ENCODE measurements at places on chromosomes 11 and 22.

DNA sequence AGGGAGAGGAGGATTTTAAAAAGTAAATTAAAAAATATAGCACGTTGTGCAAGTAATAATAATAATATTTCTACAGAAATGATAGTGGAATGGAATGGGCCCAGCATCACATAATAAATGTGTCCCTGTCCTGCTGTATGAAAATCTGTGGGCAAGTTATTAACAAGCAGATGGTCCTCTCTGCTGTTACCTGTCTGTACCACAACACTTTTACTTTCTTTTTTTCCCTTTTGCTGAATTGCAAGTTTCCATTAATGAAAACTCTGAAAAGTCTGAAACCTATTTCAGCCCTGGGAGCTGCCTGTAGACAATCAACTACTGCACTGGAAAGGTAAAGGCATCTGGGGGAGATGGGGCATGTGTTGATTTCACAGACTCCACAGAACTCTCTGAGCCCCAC lies 937.1 kb downstream of the OPCML start:
- H3K27ac ChIP-seq = no peak overlapping the region
- no peaks in the 10 kb centered on the region for H3K4me1 ChIP-seq
- no peaks in the 10 kb centered on the region for H3K36me3 ChIP-seq
- H3K4me3 ChIP-seq = no peak overlapping the region
- DNase-seq = no peak

GRCh38 chr22:27238935-27239510 lies 562.5 kb downstream of the MN1 start:
- H3K4me3 ChIP-seq = no peak overlapping the region
- peaks cover 21% of the 10 kb centered on the region for H3K27me3 ChIP-seq
- peaks cover 3% of the 10 kb centered on the region for H3K4me1 ChIP-seq
- no peak overlapping the region for H3K27ac ChIP-seq

DNA sequence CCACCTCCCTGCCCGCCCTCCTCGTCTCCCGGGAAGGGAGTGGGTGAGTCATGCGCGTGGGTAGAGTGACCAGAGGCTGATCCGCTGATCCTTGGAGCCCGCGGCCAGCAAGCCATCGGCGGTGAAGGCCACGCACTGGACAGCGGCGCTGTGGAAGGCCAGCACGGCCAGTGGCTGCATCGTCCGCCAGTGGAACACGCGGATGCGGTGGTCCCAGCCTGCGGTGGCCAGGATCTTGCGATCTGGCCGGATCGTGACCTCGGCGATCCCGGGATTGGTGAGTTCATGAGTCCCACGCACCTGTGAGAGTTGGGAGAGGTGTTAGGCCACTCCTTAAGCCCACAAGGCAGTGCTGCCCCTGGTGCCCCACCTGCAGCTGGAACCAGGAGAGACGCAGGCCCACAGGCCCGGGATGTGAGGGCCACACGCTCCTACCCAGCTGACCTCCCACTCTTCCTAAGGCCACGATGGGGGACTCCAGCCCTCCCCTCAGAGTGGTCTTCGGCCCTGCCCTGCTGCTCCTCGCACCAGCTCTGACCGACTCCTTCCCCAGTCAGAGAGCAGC lies 28.2 kb downstream of the TBX1 start:
- no peak overlapping the region for H3K27ac ChIP-seq
- H3K36me3 ChIP-seq = peaks cover 8% of the 10 kb centered on the region
- no peak overlapping the region for H3K4me3 ChIP-seq
- H3K4me1 ChIP-seq = no peaks in the 10 kb centered on the region

- no peaks in the 10 kb centered on the region for H3K36me3 ChIP-seq
- no peak for DNase-seq
These were observed 38.3 kb downstream of the USP35 start for GRCh38 chr11:78226684-78227680.

GRCh38 chr11:2217211-2218030 lies 45.8 kb upstream of the TH start:
- H3K27ac ChIP-seq = no peak overlapping the region
- no peak for DNase-seq
- H3K27me3 ChIP-seq = 0 out of 2 replicates have a peak, but pooled peaks cover 2% of the 10 kb centered on the region
- H3K4me3 ChIP-seq = no peak overlapping the region
- no peaks in the 10 kb centered on the region for H3K4me1 ChIP-seq

DNA sequence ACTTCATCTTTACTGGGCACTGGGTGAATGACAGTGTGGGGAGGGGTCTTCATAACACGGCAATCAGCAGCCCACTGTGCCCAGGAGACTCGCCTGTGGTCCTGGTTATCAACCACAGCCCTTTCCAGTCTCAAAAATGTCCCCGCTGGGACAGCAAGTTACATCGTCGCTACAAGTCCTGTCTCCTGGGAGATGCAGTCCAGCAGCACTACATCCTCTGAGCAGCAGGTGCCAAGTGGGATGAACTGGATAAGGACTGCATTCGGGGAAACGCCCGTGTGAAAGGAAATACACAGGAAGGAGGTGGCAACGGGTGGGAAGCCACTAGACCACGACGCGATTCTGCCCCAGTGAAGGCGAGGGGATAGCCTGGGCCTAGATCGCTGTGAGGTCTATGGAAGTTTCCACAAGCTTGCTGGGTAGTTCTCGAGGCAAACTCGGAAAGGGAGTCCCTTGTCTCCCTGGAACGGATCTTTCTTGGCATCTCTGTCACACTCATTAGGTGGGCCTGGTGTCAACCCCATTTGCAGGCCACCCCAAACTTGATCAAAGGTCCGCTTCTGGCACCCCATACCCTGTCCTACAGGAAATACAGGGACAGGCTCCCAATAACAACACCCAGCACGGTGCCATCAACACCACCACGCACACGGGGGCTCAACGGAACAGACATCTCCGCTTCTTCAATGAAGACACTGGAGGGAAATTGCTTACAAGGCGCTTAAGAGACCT lies 4.4 kb downstream of the ASCL2 start:
- H3K4me3 ChIP-seq = no peak overlapping the region
- no peaks in the 10 kb centered on the region for H3K27me3 ChIP-seq
- H3K36me3 ChIP-seq = no peaks in the 10 kb centered on the region
- DNase-seq = no peak
- no peak overlapping the region for H3K27ac ChIP-seq

GRCh38 chr22:44191036-44191454 lies 10.3 kb downstream of the PARVG start:
- peaks cover 26% of the 10 kb centered on the region for H3K27me3 ChIP-seq
- DNase-seq = no peak
- H3K4me1 ChIP-seq = peaks cover 16% of the 10 kb centered on the region
- H3K4me3 ChIP-seq = no peak overlapping the region
- H3K36me3 ChIP-seq = no peaks in the 10 kb centered on the region
- H3K27ac ChIP-seq = no peak overlapping the region

DNA sequence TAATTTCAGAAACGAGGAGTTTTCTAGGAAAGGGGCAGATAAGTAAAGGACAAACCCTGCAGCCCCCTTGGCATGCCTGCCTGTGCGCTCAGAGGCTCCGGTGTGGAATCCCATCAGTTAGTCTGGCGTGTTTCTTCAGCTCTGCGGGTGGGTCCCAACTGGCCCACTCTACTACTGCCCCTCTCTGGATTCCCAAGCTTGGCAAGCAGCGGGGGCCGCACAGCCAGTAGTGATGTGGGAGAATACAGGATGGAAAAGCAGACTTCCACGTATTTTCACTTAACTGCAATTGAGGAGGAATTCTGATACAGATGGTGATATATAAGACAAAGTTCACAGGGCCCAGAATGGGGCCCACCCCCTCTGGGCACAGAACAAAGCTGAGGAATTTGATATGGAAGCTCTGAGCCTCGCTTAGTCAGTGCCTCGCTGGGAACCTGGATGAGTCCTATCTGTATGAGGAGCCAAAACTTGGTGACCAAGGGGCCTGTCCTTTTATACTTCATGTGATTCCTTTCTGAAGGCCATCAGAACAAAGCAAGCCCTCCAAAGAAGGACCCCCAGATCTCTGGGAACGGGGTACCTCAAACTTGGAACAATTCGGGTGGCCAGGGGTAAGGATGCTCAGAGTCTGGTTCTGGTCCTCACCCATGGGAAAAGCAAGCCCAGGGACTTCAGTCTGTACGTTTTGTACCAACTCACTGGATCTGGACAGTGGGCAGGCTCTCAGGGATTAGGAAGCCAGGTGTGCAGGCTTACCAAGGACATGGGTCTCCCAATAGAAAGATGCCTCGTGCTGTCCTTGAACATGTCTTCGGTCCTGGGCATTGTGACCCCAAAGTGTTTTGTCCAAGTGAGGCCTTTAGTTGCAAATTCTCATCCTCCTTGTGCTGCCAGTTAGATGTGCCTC lies 26.0 kb downstream of the RELT start:
- no peaks in the 10 kb centered on the region for H3K4me1 ChIP-seq
- no peaks in the 10 kb centered on the region for H3K36me3 ChIP-seq
- DNase-seq = no peak
- no peak overlapping the region for H3K4me3 ChIP-seq

- H3K27ac ChIP-seq = no peak overlapping the region
- peaks cover 4% of the 10 kb centered on the region for H3K36me3 ChIP-seq
- DNase-seq = no peak
- peaks cover 8% of the 10 kb centered on the region for H3K4me1 ChIP-seq
- H3K27me3 ChIP-seq = no peaks in the 10 kb centered on the region
These were observed 7.6 kb downstream of the ARVCF start for GRCh38 chr22:20009018-20009491.

- H3K4me1 ChIP-seq = no peaks in the 10 kb centered on the region
- no peaks in the 10 kb centered on the region for H3K27me3 ChIP-seq
- H3K36me3 ChIP-seq = no peaks in the 10 kb centered on the region
- DNase-seq = no peak
- no peak overlapping the region for H3K27ac ChIP-seq
- no peak overlapping the region for H3K4me3 ChIP-seq
These were observed 77.9 kb upstream of the PITPNB start for GRCh38 chr22:27996981-27997380.

- H3K4me1 ChIP-seq = no peaks in the 10 kb centered on the region
- DNase-seq = no peak
- no peak overlapping the region for H3K27ac ChIP-seq
- H3K4me3 ChIP-seq = no peak overlapping the region
These were observed 1482.0 kb downstream of the BRD1 start for GRCh38 chr22:48345631-48346030.

DNA sequence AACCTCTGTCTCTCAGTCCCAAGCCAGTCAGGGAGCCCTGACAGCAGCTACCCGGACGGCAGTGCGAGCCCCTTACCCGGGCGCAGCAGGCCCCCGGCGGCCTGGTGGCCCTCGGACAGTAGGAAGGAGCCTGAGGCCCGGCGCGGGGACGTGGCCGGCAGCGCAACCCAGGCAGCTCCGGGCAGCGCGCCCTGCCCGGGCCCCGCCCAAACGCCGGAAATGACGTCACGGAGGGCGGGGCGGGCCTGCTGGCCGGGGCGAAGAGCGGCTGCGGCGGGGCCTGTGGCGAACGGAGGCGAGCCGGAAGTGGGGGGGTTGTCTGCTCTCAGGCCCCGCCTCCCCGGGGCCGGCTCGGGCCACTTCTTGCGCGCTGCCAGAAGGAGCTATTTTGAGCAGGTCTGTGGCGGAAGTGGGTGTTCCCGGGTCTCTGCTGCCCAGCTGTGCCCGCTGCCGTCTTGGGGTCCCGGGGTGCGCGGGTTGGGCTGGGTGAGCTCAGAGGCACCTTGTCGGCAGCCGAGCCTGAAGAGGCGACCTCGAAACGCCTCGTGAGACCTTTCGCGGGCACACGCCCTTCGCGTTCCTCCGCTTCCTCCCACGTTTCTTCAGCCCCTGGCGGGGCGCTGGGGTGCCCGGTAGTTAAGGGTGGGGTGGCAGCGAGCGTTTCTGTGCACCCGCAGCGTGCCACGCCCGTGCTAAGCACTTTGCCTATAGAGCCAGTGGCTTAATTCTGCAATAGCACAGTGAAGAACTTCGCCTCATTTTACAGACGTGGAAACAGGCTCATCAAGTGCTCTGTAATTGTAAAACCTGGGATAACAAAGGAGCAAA lies at the start of gene C11orf24:
Gene C11orf24, minus strand, starts transcription at position 193 of the 828 bp plus-strand sequence. CDS start 8,206 bp downstream, outside the sequence.
- H3K36me3 ChIP-seq = peaks cover 16% of the 10 kb centered on the region
- H3K4me1 ChIP-seq = peaks cover 60% of the 10 kb centered on the region
- peak within 1 kb of the TSS; percentile 97 for H3K4me3 ChIP-seq
- peak within 1 kb of the TSS; percentile 90 for H3K27ac ChIP-seq
- no peaks in the 10 kb centered on the region for H3K27me3 ChIP-seq

- no peaks in the 10 kb centered on the region for H3K27me3 ChIP-seq
- peaks cover 32% of the 10 kb centered on the region for H3K36me3 ChIP-seq
- no peak overlapping the region for H3K4me3 ChIP-seq
- H3K4me1 ChIP-seq = peaks cover 17% of the 10 kb centered on the region
- DNase-seq = no peak
These were observed 53.2 kb downstream of the HIRA start for GRCh38 chr22:19378344-19378674.

DNA sequence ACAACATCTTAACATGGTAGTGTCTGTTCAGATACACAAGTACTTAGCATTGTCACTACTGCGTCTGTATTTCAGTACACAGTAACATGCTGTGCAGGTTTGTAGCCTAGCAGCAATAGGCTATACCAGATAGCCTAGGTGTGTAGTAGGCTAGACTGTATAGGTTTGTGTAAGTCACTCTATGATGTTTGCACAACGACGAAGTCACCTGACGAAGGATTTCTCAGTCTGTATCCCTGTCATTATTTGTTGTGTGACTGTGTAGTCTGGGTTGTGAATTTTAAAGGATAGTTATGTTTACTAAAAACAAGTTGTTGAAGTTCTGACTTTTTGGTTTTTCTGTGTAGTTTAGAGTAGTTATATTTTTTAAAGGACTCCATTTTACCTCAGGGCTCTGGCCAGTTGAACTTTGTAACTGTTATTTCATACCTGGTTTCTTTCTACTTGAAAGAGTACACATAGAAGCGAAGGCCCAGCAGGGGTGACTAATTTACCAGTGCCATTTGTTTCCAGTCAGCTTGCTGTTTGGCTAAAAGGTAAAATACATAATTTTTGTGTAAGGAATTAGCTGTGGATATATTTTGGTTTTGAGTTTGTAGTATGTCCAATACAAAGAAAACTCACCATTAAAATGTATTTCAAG lies 72.3 kb downstream of the PPP6R3 start:
- H3K36me3 ChIP-seq = peaks cover 5% of the 10 kb centered on the region
- H3K27me3 ChIP-seq = no peaks in the 10 kb centered on the region

DNA sequence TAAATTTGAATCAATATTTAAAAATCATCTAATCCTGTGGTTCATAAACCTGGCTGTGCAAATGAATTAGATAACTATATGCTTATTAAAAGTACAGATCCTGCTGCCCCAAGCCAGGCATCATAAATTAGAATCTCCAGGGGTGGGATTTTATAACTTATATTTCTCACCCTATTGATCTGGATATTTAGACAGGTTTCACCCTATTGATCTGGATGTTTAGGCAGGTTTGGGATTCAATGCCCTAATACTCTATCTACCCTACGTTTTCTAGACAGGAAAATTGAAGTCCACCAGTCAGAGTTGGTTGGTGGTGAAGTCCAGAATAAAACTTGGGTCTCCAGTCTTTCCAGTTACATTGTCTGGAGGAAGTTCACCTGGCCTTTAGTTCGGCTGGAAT lies 2.6 kb downstream of the OR8B8 start:
- H3K36me3 ChIP-seq = no peaks in the 10 kb centered on the region
- no peak overlapping the region for H3K27ac ChIP-seq
- DNase-seq = no peak
- no peaks in the 10 kb centered on the region for H3K4me1 ChIP-seq
- peaks cover 53% of the 10 kb centered on the region for H3K27me3 ChIP-seq

GRCh38 chr22:48488611-48489511 lies 1338.8 kb downstream of the BRD1 start:
- no peaks in the 10 kb centered on the region for H3K36me3 ChIP-seq
- H3K4me1 ChIP-seq = no peaks in the 10 kb centered on the region
- H3K27me3 ChIP-seq = no peaks in the 10 kb centered on the region
- DNase-seq = no peak
- H3K4me3 ChIP-seq = no peak overlapping the region

Data from HCT116 (cell line).